ENCODE measurements at places on chromosomes 4 and X.

- DNase-seq, result peak; percentile 33
Observed at GRCh38 chr4:13888112-13888511, 260.6 kb upstream of the BOD1L1 start.

GRCh38 chr4:179755322-179755721 is 2313.1 kb upstream of the AGA start:
- DNase-seq, result no peak

DNA sequence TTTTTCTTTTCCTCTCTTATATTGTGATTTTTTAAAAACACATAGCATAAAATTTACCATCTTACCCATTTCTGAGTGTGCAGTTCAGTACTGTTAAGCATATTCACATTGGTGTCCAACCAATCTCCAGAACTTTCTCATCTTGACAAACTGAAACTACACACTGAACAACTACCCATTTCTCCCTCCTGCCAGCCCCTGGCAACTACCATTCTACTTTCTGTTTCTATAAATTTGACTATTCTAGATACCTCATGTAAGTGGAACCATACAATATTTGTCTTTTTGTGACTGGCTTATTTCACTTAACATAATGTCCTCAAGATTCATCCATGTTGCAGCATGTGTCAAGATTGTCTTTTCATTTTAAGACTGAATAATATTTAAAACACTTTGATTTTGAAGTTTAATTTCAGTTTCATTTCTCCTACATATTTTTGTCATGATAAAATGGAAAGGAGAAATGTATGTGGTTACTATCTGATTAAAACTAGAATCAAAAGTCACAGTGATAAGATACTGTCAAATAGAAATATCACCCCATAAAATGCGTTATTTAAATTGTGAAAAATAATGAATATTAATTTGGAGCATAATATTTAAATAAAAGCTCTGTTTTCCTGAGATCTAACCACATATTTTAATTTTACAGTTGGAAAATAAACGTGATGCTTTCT is 122.8 kb downstream of the DIPK2B start:
- DNase-seq, result no peak

DNA sequence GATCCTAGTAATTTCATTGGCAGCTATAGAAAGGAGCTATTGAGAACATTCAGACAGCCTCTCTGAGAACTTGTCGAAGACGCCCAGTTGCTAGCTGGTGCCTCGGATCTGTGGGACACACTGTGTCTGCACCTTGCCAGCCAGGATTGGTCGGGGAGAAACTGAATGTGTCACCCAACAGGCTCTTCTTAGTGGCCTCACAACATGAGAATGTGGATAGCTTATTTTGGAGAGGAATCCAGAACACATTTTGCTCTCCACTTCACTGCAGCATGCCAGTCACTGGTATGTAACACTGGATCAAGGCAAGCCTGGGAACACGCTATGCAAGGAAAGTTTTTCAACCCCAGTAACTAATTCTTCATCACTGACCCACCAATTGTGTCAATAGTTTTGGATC is 89.5 kb upstream of the TRPC3 start:
- DNase-seq, result no peak

DNA sequence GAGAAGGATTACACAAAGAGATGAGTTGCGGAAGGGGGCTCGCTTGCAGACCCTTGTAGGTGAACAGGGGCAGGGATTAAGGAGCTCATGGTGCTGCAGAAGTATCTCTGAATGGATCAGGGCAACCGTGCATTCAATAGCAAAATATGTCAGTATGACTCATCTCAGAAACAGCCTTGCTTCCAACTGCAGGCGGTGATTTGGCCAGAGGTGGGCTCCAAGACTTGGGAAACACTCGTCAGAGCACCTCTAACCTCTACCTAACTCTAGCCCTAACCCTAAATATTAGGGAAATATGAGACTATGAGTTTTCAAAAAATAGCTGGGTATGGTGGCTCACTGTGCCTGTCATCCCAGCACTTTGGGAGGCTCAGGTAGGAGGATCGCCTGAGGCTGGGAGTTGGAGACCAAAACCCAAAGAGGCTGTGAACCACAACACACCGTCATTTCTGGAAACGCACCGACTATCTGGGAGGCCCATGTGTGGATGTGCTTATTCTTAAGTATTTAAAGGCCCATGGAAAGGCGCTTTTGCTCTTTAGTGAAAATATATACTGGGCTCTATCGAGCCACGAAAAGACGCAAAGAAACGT is 102.6 kb downstream of the DHRSX start:
- DNase-seq, result peak; percentile 54

DNA sequence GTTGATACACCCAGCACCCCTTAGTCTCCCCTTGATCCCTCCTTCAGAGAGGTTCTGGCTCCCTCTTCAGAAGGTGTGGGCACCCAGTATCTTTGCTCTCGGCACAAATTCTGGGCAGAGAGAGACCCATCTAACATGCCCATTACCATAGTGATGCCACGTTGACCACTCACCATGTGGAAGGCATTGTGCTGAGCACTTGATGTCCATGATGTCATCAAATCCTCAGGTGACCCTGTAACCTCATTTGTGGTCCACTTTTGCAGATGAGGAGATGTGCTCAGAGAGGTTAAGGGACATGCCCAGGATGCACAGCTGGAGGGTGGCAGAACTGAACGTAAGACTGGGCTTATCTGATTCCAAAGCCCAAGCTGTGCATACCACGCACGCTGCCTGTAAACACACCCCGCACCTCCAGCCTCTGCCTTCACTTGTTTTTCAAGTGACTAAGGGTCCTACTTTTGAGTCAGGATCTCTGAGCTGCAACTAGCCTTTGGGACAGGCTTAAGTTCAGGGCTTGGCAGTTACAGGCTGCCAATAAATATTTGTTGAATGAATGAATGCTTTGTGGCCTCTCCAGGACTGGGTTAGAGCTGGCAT is 55.2 kb downstream of the HTRA3 start:
- no peak for DNase-seq

DNA sequence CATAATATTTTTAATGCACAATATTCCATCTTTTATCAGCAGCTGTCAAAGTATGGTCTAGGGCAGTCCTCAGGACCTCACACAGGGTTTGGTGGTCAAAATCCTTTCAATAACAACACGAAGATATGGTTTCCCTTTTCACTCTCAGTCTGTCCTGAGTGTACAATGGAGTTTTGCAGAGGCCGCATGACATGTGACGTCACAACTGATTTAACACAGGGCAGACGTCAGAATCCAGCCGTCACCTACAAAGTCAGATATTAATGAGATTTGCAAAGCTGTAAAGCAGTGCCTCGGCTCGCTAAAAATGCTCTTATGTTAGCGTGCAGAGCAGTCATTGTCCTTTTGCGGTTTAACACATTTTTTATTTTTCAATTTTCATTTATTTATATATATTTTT is 12.5 kb downstream of the ABLIM2 start:
- no peak for DNase-seq

DNA sequence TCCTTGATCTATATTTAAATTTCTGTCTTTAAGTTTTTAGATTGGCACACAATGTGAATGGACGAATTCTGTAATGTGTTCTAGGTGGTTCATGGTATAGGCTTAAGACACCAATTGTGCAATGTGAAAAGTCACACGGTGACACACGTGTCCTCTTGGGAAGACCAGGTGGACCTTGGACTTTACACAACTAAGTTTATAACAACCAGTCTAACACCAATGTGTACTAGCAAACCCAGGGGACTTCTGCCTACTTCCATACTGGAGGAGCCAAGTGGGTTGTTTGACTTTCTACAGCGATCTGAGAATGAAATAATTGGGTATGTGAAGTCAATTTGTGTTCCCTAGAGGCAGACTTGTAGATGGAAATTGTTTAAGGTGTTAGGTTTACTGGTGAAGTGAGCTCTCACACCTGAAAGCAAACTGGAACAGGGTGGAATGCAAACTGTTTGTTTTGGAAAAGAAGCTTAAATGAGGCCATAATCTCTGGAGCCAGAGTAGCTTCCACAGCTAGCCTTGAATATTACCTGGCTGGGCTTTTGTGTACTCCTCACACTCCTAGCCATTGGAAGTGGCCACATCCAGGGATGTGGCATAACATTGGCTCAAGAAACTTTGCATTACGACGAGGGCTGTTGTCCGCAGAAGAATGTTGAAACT is 45.9 kb upstream of the WDR1 start:
- no peak for DNase-seq

GRCh38 chrX:155148724-155149537 is 67.3 kb upstream of the VBP1 start:
- DNase-seq, result no peak

- DNase-seq, result peak; percentile 34
Observed at GRCh38 chrX:7372825-7373525, 225.0 kb upstream of the PUDP start.

- DNase-seq, result no peak
Observed at GRCh38 chr4:108926061-108926460, 163.2 kb upstream of the ETNPPL start.

DNA sequence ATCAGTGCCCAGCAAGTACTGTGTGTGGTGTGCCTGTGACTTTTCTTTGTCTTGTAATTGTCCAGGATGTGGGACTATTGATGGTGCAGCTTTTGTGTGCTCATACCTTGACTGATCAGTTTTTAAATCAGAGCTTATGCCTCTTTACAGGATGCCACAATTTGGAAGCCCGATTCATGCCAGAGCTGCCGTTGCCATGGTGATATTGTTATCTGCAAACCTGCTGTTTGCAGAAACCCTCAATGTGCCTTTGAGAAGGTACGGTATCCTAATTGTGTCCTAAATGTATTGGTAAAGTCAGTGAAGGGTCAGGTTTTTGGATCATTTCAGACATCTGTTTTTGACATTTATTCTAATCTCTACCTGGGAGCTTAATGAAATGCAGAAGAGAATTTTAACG is 180.2 kb downstream of the FRAS1 start:
- DNase-seq, result no peak

DNA sequence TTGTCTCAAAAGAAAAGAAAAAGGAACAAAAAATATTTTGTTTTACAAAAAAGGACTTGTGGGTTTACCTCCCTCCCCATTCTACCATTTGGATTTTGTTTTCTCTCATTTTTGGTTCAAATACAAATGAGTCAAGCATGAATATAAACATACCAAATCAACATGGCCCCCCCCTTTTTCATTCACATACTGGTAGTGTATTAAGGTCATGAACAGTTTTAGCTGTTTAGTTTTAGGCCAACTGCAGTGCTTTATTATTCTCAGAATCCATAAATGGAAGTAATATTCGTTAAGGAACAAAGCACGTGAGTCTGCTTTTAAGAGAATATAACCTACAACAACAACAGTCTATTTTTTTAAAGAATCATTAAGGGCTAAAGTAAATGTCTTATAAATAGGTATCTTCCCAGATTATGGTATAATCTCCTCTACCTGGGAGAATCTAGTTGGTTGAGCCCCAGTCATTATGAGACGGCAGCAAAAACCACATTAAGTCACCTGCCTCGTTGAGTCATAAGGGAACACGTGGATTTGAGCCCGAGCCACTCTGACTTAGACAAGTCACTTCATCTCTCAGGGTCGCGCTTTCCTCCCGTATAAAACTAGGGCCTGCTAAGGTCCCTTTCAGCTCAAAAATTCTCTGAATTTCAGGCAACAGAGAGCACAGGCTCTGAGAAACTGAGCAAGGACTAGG is 26.7 kb downstream of the BCLAF3 start:
- DNase-seq, result no peak

GRCh38 chr4:78766026-78766425 is 10.1 kb upstream of the BMP2K start:
- no peak for DNase-seq

DNA sequence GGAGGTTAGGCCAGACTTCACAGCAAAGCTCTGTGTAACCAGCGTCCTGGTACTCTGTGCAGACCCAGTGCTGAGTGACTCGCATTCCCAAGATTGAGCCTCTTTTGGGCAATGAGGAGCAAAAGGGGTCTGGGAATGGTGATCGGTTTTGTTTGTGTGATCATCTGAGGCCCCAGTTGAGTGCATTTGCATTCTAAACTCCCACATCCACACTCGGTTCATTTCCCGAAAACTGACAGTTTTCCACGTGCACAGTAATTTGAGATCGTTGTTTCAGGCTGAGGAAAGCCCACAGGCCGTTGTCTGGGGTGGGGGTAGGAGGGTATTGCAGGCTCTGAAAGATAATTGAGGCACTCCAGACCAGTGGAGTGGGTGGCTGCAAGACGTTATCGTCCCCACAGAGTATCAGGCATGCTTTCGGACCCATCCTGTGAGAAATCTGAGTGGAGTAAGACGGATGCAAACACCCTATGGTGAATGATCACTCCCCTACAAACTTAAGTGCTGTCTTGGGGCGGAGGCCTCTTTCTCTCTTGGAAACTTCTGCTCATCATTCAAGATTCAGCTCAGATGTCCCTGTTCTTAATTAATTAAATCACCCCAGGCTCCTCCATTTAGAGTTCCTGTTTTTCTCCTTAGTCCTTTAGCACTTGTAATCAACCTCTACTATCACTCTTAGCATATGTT is 96.1 kb downstream of the AFF1 start:
- no peak for DNase-seq

DNA sequence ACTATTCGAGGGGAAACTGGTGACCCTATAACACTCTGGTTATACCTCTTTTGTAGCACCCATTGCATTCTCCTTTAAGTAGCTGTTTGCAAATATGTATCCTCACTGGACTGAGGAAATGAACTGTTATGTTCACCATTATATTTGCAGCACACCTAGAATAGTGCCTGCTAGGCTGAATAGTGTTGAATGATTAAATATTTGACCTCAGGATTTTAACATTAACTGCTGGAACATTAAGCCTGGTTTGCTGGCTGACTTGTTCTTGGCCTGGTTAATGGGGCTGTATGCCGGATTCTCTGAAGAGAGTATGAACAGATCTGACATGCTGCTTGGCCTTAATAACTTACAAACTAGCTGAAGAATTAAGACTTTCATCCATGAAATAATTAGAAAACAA is 80.1 kb downstream of the RS1 start:
- DNase-seq, result no peak

- DNase-seq, result no peak
Observed at GRCh38 chr4:622996-623913, 2.1 kb upstream of the PDE6B start.

- peak; percentile 41 for DNase-seq
Observed at GRCh38 chr4:22607382-22607781, 85.4 kb upstream of the GBA3 start.

- DNase-seq, result no peak
Observed at GRCh38 chr4:76726176-76726575, 171.8 kb downstream of the SOWAHB start.

DNA sequence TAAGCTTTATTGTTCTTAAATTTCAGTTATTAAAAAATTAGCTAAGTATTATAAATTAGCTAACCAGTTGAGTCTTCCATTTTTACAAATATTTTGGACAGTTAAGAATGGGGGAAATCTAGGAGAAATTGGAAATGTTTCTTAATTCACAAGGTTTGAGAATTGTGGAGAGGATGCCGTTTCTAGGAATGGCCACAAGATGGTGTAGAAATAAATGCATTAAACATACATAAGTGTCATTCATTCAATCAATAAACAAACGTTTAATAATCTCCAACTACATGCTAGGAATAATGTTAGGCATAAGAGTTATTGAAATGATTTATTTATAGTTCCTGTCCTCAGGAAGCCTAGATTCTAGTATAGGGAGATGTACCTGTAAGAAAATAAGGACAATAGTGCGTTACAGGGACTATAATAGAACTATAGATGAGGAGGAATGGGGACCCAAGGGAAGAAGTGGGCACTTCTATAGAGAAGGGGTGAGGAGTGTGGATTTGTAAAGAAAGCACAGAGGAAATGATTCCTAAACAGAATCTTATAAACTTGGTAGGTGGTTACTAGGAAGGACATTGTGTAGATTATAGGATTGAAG is 195.7 kb upstream of the ANK2 start:
- DNase-seq, result no peak

Data from hepatic stellate cell (primary cell).